Vein endothelial cell (primary cell): ENCODE measurements at places on chromosomes 7 and 10. TPM values are rescaled to one million over a fixed set of nuclear protein-coding genes. Genes with fewer than 3 reads are reported as not detected.

Gene MYO3A
- not detected in 2 replicates for total RNA-seq

Gene MAGI2
- total RNA-seq = 4.5 and 5.9 TPM in 2 replicates

Gene EPHB6
- 1.4 and 2.0 TPM in 2 replicates for total RNA-seq

Gene PHYHIPL
- total RNA-seq = 0.10 TPM in 1 of 2 replicates, not detected in the other

Gene ELOVL3
- total RNA-seq = not detected in 2 replicates

Gene ANKRD30A
- total RNA-seq = under 0.01 TPM in 1 of 2 replicates, not detected in the other

Gene TFPI2
- total RNA-seq = 86.2 and 95.5 TPM in 2 replicates

Gene TMEM273
- 4.6 and 24.1 TPM in 2 replicates for total RNA-seq

Gene HOXA1
- total RNA-seq = 0.96 and 1.6 TPM in 2 replicates

Gene BAZ1B
- total RNA-seq = 45.7 and 63.6 TPM in 2 replicates

Gene SLC39A12
- not detected in 2 replicates for total RNA-seq

Gene LRRTM3
- total RNA-seq = not detected in 2 replicates

Gene CDCA7L
- total RNA-seq = 74.8 and 81.9 TPM in 2 replicates

Gene CFAP69
- total RNA-seq = 2.6 and 3.6 TPM in 2 replicates

Gene ACTR3C
- 0.67 and 2.0 TPM in 2 replicates for total RNA-seq

Gene CPED1
- total RNA-seq = 0.65 and 2.5 TPM in 2 replicates
